Frontal cortex (tissue), 4 donors: ENCODE measurements at places on chromosomes 13 and 19. TPM values are rescaled to one million over a fixed set of nuclear protein-coding genes. Genes with fewer than 3 reads are reported as not detected.

PSPN gene
- total RNA-seq: 3.7 TPM

KLK3 gene
- not detected for total RNA-seq

RASIP1 gene
- total RNA-seq: 2.9 TPM

MISP3 gene
- total RNA-seq: 0.41 TPM
